ENCODE measurements at places on chromosomes 12 and 14.

DNA sequence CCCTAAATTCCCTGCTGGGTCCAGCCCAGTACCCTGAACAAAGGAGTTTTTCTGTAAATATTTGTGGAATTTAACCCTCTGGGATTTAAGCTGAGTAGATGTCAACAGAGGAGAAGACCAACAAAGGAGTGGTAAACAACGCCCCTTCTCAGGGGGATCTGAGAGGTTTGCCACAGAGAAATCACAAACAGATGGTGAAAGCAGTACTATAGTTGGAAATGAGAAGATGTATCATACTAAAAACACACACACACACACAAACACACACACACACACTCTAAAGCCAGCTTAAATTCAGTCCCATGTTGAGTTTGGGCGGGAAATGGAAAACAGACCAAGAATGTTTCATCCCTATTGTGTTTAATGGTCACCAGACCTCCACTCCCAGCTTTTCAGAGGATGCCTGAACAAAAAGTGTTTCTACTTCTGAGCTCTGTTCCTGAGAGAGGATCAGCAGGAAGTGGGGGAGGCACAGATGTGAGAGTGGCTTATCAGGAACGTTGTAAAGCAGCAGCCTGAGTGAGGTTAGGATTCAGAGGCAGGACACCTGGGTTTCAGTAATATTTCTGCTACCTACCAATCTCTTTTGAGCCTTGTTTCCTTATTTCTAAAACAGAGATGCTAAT is 3.2 kb downstream of the BIN2 start:
- no peak for DNase-seq

DNA sequence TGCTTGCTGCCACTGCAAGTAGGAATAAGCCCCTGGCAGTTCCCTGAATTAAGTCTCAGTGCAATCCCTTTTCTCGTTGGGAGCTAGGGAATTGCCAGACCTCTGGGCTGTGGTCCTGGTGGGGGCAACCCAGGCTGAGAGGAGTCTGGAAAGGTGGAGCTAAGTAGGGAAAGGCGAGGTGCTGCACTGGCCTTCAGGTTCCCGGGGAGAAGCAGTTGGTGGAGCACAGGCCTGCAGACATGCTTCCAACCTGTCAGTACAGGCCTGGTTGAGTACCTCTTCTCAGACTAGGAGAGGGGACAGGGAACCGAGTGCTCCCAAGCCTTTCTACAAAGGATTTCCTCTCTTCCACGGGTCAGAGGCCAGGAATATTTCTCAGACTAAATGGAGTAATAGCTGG is 1.5 kb downstream of the NRIP2 start:
- no peak for DNase-seq

GRCh38 chr14:71395151-71395604 is 487.9 kb downstream of the PCNX1 start:
- DNase-seq: no peak

GRCh38 chr14:24246765-24247212 is 4.4 kb upstream of the TINF2 start:
- no peak for DNase-seq

DNA sequence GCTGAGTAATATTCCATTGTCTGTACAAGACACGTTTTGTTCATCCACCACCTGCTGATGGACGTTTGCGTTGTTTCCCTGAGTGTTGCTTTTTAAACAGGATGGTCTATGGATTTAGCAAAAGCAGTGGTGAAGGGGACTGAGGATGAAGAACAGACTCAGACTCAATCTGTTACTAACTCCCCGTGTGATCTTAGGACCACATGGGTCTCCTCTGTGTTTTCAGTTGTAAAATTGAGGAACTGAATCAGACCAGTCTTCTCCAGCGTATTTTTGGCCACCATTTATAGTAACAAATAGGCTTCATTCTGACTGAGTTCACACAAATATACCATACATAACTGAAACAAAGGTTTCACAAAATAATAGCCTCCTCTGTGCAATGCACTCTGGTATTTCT is 85.6 kb downstream of the FOXN3 start:
- DNase-seq: no peak

DNA sequence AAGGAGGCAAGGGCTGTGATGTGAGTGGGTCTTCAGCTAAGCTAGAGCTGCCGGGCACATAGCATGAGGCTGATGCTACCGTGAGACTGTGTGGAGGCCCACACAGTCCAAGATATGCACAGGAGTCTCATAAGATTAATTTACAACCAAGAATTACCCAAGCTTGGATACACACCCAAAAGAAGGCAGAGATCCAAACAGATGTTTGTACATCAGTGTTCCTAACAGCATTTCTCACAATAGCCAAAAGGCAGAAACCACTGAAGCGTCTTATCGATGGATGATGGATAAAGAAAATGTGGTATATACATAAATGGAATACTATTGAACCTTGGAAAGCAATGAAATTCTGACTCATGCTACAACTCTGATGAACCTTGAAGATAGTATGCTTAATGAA is 40.8 kb upstream of the RIC8B start:
- DNase-seq: no peak

- DNase-seq: no peak
Measured at GRCh38 chr12:124443931-124444712, 123.3 kb downstream of the NCOR2 start.

DNA sequence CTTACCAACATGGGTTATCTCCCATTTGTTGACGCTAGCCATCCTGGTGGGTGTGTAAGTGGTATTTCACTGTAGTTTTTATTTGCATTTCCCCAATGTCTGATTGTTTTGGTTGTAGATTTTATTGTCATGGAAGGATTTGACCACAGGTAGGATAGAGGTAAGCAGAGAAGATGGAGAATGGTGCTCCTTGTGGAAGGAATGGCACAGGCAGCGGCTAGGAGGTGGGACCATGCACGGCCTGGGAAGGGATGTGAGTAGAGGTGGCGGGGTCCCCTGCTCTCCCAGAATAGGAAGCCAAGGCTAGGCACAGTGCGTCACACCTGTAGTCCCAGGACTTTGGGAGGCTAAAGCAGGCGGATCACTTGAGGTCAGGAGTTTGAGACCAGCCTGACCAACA is 41.4 kb downstream of the PHETA1 start:
- no peak for DNase-seq

DNA sequence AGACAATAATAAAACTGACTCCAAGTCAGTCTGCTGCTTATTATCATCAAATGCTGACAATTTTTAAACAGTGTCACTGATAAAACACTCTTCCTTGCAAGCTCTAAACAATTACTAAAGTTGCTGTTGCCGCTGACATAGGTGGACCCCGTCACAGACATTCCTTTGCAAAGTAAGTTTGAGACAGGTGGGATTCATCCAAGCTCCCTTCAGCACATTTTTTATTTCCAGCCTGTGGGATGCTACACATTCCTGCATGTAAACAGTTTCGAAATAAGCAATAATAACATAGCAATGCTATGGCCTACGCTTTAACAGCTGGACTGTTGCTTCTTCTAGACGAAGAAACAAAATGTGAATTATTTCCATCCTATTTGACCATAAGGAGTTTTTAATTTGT is 85.4 kb upstream of the HIF1A start:
- no peak for DNase-seq

GRCh38 chr14:94269156-94269555 is 23.9 kb downstream of the SERPINA10 start:
- no peak for DNase-seq

GRCh38 chr14:98840091-98840490 is 431.9 kb downstream of the BCL11B start:
- DNase-seq: no peak

GRCh38 chr14:23641180-23641914 is 5.2 kb downstream of the DHRS2 start:
- no peak for DNase-seq

GRCh38 chr12:32423559-32423958 is 24.2 kb downstream of the FGD4 start:
- DNase-seq: no peak

DNA sequence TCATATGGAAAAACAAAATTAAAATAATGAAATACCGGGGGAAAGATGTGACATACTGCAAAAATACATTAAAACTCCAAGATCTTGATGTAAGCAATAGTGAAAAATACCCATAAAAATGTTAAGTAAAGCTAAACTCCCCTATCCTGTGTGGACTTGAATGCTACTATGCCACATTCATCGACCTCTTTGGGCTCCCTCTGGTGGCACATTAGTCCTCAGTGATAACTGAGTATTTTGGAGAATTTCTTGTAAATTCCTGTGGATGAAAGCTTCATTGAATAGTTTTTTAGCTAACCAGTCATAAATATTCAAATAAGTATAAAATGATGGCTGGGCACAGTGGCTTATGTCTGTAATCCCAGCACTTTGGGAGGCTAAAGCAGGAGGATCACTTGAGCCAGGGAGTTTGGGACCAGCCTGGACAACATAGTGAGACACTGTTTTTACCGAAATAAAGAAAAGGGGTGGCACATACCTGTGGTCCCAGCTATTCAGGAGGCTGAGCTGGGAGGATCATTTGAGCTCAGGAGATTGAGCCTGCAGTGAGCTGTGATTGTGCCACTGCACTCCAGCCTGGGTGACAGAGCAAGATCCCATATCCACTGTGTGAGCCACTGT is 42.4 kb upstream of the SGPP1 start:
- no peak for DNase-seq

- no peak for DNase-seq
Measured at GRCh38 chr12:41189395-41190251, 1.5 kb downstream of the PDZRN4 start.

DNA sequence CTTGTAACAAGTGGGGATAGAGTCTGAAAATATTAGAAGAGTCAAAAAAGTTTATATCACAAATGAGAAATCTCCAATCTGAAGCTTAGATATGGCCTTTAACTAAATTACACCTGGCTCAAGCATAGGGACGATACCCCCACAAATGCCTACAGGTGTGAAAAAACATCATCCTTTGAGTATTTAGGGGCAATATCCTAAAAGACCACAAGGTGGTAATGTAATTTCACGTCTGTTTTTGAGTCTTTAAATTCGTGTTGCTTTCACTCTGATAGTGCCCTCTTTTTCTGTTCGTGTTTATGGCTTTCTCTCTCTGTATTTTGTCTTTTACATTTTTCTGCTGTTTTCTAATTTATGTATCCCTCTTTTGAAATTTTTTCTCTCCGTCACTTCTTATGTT is 84.3 kb downstream of the ETNK1 start:
- no peak for DNase-seq

DNA sequence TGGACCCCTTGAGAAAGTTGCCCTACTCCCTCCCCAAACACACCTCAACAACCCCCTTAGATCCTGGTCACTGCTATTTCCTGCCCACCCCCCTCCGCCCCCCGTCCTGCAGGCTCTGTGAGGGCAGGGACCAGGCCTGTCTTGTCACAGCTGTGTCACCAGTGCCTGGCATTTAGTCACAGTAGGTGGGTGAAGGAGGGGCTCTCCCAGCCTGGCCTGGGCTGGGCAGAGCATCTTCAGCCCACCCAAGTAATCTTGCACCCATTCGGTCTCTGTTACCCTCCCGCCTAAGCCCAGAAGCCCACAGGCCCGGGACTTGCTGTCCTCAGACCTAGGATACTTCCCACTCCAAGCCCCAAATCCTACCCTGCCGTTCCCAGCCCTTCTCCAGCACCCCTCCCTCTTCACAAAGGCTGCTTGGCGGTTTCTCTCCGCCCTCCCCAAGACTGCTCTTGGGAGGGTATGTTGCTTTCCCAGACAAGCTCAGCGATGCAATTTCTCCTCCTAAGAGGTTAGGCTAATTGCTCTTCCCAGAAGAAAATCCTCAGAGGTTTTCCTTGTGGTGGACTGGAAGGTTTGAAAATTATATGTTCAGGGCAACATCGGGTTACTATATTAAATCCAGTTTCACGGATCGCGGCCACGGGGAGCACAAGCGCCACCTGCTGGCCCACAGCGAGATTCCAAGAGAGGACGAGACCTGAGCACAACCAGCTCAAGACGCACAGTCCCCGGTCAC is 50.8 kb upstream of the ZFP36L1 start:
- peak; percentile 62 for DNase-seq

DNA sequence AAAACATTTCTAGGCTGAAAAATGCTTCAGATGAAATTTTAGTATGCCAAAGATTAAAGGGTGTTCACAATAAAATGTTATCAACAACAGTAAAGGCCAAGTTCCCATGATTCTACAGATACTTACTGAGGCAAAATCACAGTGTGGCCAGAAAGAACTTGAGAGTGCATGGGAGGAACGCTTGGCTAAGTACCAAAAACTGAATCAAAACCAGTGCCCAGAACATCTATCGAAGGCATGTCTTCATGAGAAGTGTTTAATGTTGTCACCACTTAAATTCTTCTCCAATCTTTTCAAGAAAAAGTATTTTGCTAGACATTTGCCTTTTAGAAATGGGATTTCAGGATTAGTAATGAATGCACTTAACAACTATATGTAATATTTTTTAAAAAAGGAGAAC is 41.5 kb downstream of the KIF21A start:
- no peak for DNase-seq

- no peak for DNase-seq
Measured at GRCh38 chr12:5022025-5022424, 21.7 kb upstream of the KCNA5 start.

Data from stimulated activated CD4-positive, alpha-beta T cell treated with anti-CD3 and anti-CD28 coated beads, TNF-alpha, amount 100 ng/mL, for 4 hours (primary cell).